ENCODE measurements at places on chromosomes 3 and 15.

GRCh38 chr3:31197941-31198340 lies 303.5 kb upstream of the GADL1 start:
- DNase-seq: no peak

GRCh38 chr3:14900881-14901873 lies 46.2 kb upstream of the NR2C2 start:
- DNase-seq: no peak

GRCh38 chr15:81523867-81524266 lies 149.9 kb upstream of the TMC3 start:
- no peak for DNase-seq

DNA sequence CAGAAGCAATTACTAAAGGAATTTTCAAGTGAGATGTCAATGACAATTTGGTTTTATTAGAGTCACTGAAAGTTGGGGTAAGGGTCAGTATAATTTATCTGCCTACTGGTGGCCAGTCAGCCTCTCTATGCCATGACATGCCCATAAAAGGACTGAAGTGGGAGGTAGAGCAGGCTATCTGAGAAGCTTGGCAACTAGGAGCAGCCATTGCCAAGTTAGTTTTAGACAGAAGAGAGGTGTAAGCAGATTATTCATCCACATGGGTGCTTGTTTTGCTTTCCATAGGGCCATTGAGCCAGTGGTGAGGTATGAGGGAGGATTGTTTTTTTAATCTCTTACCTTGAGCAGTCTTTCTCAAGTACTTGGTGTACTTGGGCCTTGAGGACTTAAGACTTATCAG lies 8.1 kb upstream of the RBP1 start:
- DNase-seq: no peak

DNA sequence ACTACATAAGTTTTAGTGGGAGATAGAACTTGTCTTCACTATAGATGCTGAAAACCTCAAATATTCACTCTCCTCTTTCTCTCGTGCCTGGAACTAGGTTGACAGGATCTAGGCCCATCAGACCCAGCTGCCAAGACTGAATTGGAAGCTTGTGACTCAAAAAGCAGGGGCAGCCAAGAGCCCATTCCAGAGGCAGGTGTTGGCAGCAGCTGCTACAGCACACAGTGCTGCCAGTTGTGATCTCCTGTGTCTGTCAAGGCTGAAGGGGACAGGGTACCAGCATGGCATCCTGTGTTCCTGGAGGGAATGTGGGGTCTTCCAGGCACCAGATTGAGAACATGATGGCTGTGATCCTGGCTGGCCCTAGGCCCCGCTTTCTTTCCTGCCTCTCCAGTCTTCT lies 92.5 kb upstream of the MB21D2 start:
- no peak for DNase-seq

DNA sequence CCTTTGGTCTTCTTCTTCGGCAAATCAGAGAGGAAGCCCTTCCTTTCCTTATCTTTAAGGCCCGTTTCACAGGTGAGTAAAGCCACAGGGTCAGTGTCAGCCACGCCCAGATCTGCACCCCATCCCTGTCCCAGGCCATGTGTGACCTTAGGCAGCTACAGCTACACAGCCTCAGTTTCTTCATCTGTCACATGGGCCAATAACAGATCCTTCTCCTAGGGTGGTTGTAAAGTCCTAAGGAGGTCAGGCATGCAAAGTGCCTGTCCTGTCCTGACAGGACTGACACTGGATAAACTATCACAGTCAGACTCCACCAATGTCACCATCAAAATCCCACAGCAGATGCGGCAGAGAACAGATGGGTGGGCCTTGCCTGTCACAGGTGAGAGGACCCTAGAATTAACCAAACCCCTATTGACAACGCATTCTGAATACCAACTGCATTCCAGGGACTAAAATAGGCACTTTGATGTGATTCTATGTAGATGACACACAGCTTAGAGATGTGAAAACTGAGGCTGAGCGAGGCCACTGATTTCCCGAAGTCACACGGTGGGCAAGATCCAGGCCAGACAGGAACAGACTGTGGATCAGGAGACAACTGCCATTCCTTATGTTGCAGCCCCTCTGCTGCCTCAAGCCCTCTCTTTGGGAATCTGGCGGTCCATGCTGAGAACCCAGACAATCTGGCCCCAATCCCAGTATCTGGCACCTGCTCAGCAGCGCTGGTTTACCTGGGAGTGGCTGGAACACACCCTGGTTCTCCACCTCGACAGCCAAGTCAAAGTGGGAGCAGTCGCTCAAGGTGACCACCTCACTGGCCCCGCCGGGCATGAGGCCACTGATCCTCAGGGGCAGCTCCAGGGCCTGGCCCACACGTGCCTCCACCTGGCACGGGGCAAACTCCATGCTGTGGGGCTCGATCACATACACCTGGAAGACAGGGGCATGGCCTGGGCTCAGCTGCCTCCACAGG lies 48.7 kb downstream of the NUP210 start:
- no peak for DNase-seq

DNA sequence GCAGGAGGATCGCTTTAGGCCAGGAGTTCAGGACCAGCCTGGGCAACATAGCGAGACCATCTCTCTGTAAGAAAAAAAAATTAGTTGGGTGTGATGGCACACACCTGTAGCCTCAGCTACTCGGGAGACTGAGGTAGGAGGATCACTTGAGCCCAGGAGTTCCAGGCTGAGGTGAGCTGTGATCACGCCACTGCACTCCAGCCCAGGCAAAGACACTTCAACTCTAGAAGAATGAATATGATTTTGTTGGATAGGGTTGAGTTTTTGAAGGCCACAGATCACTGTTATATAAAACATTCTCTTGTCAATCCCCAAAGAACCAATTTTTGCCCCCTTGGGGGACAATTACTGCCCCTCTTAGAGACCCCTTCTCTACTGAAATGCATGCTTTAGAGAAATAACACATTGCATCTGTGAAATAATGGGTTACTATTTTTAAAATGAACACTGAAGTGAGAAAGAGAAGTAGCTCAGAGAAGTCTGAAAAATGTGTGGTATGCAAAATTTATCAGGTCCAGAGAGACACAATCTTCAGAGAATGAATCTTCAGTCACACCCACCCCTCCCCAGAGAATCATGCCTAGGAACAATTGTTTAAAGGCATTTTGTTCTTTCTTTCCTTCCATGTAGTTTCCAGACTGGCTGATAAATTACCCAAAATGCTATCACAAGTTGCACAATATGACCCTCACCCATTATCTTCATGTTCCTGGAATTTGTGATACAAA lies 42.7 kb downstream of the METTL6 start:
- no peak for DNase-seq

DNA sequence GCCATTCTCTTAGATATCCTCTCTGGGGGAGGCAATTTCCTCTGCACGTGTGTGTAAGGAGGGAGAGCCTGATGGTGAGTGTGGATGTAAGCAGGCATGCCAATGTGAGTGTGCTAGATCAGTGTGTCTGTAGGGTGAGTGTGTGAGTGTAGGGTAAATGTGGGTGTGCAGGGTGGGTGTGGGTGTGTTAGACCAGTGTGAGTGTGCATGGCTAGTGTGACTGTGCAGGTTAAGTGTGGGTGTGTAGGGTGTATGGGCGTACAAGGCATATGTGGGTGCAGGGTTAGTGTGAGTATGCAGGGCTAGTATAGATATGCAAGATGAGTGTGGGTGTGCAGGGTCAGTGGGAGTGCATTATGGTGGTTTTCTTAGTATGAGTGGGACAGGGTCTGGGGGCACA lies 48.4 kb downstream of the ATP2B2 start:
- DNase-seq: no peak
